ENCODE measurements at places on chromosomes 12 and 14. TPM values are rescaled to one million over a fixed set of nuclear protein-coding genes. Genes with fewer than 3 reads are reported as not detected.

DNA sequence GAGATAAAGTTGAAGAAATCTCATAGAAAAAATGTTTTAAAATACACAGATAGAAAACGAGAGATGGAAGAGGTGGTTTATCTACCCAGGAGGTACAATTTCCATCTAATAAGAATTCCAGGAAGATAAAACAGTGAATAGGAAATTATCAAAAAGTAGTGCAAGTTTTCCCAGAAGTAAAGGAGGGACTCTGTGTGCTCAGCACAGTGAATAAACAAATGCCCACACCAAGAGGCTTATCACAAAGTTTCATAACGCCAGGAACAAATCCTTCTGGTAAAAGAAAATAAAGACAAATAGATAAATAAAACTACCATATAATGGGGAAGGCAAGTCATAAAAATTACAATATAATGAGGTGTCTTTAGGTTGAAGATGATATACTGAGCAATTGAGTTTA lies 179.0 kb downstream of the SLC41A2 start:
- no peak overlapping the region for H3K27ac ChIP-seq
- no peaks in the 10 kb centered on the region for H3K36me3 ChIP-seq
- H3K27me3 ChIP-seq, result no peaks in the 10 kb centered on the region

DNA sequence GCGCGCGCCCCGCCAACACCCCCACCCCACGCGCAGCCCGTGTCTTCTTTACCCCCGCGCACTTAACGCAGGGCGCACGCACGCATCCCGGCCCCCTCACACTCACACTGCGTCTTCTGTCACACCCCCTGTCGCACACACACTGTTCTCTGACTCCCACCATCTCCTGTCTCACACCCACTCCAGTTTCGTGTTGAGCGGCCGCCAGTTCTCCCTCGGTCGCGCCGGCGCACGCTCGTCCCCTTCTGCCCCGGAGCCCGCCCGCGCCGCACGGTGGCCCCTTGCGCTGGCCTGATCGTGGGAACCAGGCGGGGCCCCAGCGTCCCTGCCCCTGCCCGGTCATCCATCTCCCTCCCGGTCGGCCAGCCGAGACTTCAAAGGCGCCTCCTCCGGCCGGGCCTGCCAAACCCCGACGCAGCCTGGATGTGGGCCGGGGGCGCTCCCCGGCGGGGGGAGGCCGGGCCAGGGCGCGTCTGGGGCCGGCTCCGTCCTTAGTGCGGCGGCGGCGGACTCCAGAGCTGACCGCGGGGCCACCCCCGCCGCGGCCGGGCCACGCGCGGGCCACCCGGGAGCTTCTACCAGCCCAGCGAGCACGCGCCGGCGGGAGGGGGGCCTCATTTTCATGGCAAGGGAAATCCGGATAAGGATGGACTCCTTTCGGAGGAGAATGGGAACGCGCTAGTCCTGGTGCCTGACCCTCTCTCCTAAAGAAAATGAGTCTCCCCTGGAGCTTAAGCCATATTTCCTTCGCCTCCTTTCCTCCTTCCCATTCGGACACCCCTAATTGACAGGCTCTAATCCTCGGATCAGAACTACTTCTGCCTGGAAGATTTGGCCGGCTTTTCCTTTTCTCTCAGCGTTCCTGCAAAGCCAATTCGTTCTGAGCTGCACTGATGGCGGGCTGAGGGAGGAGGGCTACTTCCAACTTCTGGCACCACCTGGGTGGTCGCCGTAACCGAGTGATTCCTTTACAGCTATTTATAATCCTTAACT lies 82.0 kb upstream of the HMGA2 start:
- no peaks in the 10 kb centered on the region for H3K27me3 ChIP-seq
- H3K4me1 ChIP-seq, result no peaks in the 10 kb centered on the region
- no peak overlapping the region for H3K27ac ChIP-seq
- no peaks in the 10 kb centered on the region for H3K36me3 ChIP-seq

DNA sequence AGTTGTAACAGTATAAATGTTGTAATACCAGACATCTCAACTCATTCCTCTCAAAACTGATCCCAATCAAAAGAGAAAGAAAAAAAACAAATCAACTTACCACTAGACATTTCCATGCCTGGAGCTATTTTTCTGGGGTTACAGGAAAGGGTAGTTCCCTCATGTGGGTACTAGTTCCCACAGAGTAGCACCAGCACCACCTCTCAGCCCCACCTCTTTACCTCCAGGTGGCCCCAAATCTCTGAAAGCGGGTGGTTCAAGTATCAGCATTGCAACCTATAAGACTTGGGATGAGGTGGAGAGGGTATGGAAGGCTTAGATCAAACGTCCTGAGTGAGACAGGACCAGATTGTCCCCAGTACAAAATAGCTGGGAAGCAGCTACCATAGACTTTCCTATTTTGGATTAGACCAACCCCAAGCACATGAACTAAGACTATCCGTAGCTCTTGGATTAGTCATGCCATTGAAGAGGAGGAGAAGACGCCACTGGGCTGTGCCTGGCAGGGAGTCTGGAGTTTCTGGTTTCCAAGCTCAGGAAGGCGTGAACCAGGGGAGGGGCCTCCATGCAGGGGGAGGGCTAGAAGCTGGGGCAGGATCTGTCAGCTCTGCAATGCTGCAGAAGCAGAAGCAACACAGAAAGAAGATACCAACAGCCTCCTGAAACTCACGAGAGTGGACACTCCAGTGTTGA lies at the start of gene SLC39A2:
Gene SLC39A2 (plus strand): TSS at position 620 of the 693 bp plus-strand sequence. CDS start 154 bp downstream, outside the sequence.
- H3K36me3 ChIP-seq, result peaks cover 27% of the 10 kb centered on the region
- no peaks in the 10 kb centered on the region for H3K27me3 ChIP-seq
- no peak within 1 kb of the TSS for H3K4me3 ChIP-seq
- H3K4me1 ChIP-seq, result peaks cover 7% of the 10 kb centered on the region

GRCh38 chr14:68840454-68840853 lies 47.6 kb upstream of the ZFP36L1 start:
- H3K36me3 ChIP-seq, result no peaks in the 10 kb centered on the region
- H3K27ac ChIP-seq, result no peak overlapping the region
- H3K4me3 ChIP-seq, result no peak overlapping the region
- no peak for DNase-seq
- no peaks in the 10 kb centered on the region for H3K27me3 ChIP-seq
- H3K4me1 ChIP-seq, result peaks cover 9% of the 10 kb centered on the region

DNA sequence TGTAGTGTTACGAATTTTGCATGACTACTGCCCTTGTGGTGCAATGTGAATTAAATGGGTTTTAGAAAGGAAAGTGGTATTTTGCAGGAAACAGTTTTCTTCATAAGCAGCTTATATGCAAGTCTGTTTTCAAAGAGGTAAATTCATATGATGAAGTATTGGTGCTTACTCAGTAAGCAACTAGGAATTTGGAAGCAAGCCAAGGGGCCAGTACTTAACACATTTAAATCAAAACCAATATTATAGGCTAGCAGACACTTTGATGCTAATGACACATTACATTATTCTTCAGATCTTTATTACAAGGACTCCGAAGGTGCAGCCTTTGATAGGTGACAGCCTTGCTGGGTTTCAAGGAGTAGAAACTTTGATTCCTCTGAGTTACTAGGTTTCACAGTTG lies 23.1 kb downstream of the MGAT4C start:
- H3K4me3 ChIP-seq, result no peak overlapping the region
- no peak for DNase-seq
- H3K27me3 ChIP-seq, result no peaks in the 10 kb centered on the region
- H3K36me3 ChIP-seq, result no peaks in the 10 kb centered on the region
- H3K27ac ChIP-seq, result no peak overlapping the region

The GPRC5A gene
- not detected for total RNA-seq

DNA sequence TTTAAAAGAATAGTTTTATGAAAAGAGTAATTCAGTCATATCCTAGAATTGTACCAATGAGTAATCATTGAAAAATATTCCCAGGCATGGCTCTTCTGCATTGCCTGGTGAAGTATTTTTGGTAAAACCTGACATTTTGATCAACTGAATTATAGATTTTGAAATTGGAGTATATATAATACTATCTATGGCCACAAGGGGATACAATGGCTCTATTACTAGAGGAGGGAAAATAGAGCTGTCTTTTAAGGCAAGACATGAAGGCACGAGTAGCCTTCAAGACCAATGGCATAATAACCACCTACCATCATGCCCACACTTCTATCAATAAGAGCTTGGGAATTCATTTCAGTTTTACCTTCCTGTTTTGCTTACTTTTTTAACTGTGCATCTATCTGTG lies 1241.4 kb upstream of the TMEM132C start:
- H3K27me3 ChIP-seq, result no peaks in the 10 kb centered on the region
- H3K36me3 ChIP-seq, result no peaks in the 10 kb centered on the region
- H3K4me1 ChIP-seq, result no peaks in the 10 kb centered on the region
- no peak overlapping the region for H3K27ac ChIP-seq
- no peak overlapping the region for H3K4me3 ChIP-seq

The CLEC9A gene
- not detected for total RNA-seq

The LRP1-AS gene
- not detected for total RNA-seq

DNA sequence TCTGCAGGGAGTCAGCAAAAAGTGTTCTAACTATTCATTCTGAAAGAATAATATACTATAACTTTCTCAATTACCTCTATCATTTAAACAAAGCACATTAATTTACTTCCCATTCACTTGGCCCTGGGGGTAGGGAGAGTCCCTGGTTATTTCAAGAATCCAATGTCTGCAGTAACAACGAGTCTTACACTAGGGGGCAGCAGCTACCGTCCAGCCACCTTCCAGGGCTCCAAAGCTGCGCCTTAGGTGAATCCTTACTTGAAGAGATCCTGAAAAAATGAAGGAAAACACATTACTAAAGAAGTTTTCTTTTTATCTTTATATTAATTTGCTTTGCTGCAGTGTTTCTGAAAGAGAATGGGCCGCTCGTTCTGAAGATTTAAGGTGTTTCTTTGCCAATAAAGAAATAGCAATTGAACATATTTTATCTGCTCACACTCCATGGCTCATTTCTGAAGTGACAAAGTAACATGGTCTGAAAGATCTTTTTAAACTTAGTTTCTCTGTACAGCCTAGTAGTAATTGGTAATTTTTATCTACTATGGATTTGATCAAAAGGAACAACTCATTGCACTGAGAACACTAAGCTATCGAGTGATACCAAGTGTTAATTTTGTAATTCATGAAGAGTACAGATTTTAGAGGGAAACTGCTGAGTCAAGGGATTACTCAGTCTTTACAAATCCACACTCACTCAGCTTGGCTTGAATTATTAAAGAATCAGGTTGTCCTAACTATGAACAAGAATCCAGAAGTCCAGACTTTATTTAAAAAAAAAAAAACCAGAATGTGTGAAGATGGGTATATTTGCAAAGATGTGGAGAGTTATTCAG lies 27.6 kb downstream of the BHLHE41 start:
- no peak overlapping the region for H3K27ac ChIP-seq
- peaks cover 17% of the 10 kb centered on the region for H3K27me3 ChIP-seq
- no peaks in the 10 kb centered on the region for H3K4me1 ChIP-seq
- DNase-seq, result peak; percentile 23
- H3K4me3 ChIP-seq, result no peak overlapping the region
- no peaks in the 10 kb centered on the region for H3K36me3 ChIP-seq

DNA sequence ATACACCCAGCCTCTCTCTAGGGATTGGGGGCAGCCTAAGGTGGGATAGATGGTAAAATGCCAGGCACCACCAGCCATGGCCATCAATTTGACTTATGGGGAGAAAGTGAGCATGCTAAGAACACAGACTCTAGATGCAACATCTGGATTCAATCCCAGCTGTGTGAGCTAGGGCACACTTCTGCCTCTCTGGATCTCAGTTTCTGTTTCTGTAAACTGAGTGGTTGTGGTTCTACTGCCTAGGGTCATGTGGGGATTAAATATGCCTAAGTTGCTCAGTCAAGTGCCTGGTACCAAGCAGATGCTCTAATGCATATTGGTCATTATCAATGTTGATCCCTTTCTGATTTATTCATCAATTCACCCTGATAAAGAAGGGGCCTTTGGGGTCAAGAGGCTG lies 12.6 kb upstream of the OAS1 start:
- no peaks in the 10 kb centered on the region for H3K27me3 ChIP-seq
- no peak overlapping the region for H3K4me3 ChIP-seq
- no peaks in the 10 kb centered on the region for H3K4me1 ChIP-seq
- H3K36me3 ChIP-seq, result no peaks in the 10 kb centered on the region
- DNase-seq, result no peak
- no peak overlapping the region for H3K27ac ChIP-seq

DNA sequence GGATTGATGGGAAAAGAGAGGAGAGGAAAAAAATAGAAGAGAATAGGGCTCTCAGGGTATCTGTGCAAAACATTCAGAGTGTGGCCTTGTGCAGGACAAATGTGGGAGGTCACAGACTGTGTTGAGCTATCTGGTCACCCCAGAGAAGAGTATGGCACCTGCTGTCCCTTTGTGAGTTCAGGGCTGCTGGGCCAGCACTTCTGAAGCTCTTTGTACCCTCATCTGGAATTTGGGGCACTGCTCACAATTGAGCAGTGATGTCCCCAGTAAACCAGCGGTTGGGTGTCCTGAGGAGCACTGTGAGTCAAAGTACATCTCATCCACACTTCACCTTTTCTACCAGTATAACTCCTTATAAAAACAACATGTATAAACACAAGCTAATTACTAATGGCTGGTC lies 2.6 kb upstream of the KRT81 start:
- no peaks in the 10 kb centered on the region for H3K27me3 ChIP-seq
- H3K27ac ChIP-seq, result no peak overlapping the region
- DNase-seq, result no peak
- H3K4me3 ChIP-seq, result no peak overlapping the region
- H3K4me1 ChIP-seq, result no peaks in the 10 kb centered on the region
